ENCODE measurements at places on chromosomes 3 and 15.

DNA sequence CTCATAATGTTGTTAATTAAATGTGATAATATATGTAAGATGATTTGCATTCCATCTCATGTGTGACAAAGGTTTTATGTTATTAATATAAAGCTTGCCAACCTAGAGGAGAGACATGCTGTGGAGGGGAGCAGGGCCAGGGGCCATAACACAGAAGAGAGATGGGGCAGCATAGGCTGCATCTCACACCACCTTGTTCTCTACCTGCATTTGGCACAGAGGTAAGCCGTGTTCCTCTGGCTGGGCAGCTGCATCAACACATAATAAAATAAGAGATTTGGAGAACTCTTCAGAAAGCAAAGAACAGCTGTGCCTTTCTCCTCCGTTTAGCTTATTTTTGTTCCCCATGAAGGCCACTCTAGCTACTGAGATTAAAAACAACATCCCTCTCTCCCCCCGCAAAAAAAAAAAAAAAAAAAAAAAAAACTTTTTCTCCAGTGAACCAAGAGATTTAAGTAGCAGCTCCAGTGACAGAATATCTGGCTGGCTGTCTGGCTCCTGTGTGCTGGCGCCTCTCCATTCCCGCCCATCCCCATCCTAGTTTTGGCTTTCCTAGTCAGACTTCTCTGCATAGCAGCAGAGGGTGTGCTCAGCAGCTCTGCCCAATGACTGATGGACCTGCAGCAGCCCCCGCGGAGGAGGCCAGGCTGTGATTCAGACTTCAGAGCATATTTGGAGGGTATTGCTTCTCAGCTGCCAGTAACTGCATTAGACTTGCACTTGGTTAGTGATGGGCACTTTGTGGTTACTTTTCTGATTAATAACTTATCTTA lies 52.2 kb upstream of the STXBP5L start:
- no peak for DNase-seq

- no peak for DNase-seq
Measured at GRCh38 chr3:32897981-32898623, 53.3 kb upstream of the CCR4 start.

- no peak for DNase-seq
Measured at GRCh38 chr3:158463556-158463955, 107.4 kb upstream of the MLF1 start.

DNA sequence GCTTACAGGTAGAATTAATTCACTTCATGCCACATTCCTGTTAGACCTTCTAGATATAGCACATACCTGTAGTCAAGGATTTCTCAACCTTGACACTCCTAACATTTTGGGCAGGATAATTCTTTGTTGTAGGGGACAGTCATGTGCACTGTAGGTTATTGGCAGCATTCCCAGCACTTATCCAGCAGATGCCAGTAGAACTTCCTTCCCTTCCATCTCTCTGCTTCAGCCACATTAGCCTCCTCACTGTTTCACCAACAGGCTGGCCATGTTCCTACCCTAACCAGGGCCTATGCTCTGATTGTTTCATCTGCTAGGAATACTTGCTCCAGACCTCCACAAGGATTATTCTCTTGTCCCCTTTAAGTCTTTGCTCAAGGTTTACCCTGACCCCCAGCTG lies 68.0 kb upstream of the STAC start:
- no peak for DNase-seq

GRCh38 chr3:94069194-94069813 lies 6.4 kb downstream of the NSUN3 start:
- no peak for DNase-seq

- no peak for DNase-seq
Measured at GRCh38 chr3:105821433-105821832, 47.4 kb downstream of the CBLB start.

GRCh38 chr15:72492733-72493132 lies 18.6 kb downstream of the ARIH1 start:
- no peak for DNase-seq

DNA sequence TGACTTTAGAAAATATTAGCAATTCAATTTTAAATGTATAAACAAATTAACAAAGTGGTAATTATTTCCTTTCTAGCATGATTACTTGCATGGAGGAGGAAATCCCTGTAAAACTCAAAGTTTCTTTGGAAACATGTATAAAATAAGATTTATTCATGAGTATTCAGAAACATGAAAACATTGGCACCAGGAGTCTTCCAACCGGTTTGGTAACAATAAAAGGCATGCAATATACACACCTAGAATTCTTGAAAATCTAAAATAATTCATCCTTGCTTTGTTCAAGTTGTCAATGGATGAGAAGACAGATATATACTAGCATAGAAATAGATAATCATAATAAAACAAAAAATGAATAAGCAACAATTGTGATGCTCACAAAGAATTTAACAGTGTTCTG lies 76.4 kb downstream of the ZPLD1 start:
- no peak for DNase-seq

GRCh38 chr15:101803209-101803608 lies at the start of gene OR4F6:
TSS of gene OR4F6 (plus strand) at chr15:101803509. CDS start at chr15:101805720, 2,211 bp downstream.
- no peak for DNase-seq

DNA sequence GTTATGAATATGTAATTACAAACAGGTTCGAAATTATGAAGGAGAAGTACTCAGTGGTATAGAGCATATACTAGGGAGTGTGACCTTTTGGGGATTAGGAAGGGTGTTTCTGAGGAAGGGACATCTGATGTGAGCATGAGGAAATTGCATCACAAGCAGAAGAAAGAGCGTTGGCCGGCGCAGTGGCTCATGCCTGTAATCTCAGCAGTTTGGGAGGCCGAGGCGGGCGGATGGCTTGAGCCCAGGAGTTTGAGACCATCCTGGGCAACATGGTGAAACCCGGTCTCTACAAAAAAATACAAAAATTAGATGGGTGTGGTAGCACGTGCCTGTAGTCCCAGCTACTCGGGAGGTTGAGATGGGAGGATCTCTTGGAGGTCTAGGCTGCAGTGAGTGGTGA lies 6.9 kb downstream of the CMTM7 start:
- no peak for DNase-seq

DNA sequence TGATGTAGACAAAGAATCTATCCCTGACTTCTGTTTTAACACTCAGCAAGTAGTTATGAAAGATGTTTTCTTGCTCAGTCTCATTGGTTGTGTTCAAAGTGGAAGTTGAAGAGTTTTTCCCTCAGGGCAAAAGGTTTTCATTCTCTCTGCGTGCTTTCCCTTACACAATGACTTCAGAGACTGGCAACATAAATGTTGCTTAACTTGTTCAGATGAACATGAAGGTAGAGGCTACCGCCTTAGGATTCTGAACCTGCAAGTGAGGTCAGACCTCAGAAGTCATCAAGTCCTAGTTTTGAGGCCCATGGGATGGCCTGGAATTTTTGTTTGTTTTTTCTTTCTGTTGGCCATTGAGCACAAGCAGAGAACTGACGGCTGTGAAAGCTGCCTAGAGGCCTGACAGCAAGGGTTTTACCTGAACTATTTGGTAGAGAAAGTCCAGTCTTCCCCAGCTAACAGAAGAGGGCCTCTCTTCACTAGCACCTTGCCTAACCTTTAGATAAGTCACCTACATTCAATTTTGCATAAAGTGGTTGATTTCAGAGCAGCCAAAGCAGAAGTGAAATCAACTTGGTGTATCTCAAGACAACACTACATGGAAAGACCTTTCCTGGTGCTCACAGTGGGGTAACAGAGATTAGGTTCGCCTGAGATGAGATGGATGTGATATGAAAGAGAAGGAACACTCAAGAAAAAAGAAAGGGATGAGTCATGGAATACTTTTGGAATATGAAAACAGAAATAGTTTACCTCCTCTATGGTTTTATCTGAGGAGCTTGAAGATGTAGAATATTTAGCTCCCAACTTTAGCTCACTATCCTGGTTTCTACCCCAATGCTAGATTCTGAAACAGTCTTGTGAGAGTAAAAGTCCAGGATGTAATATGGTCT lies 53.6 kb upstream of the AP4E1 start:
- DNase-seq, result no peak

DNA sequence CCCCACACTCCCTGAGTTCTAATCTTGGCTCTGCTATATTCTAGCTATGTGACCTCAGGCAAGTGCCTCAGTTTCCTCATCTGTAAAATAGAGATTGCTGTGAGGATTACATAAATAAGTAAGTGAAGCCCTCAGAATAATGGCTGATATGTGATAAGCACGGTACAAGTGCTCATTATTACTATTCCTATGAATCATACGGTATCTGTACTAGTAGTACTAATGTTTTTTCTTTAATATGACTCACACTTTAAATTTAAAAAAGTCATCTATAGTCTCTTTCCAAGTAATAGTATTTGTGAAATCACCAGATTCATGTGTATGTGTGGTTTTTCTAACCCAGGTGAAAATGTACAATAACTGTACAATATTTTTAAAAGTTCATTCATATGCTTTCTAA lies 58.7 kb downstream of the CLDN11 start:
- DNase-seq, result no peak

GRCh38 chr15:51702710-51703109 lies 21.4 kb downstream of the SCG3 start:
- DNase-seq, result no peak

DNA sequence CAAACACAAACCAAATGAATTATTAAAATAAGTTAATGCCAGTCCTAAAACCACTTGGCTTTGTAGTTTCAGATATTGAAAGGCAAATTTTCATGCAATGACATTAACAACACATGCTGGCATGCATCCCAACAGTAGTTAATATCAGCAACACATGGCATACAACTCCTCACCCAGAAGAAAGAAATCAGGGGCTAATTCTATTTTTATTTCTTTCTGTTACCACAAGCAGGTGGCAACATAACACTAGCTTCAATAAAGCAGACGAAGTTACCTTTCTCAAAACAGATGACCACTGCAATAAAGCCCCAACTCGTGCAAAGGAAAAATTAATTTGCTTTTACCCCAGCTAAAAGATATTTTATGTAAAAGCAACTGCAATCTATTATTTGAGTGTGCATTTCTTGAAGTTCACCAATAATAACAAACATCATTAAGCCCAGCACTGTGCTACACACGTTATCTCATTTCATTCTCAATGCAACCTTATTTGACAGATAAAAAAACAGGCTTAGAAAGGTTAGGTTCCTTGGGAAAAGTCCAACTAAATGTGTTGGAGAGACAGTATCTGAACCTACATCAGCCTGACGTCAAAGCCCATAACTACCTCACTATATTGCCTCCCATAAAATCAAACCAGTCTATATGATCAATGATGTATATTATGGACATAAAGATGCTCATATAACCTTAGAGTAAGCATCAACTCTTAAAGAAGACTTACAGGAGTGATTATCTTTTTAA lies 2.8 kb downstream of the TOP2B start:
- no peak for DNase-seq

- DNase-seq, result no peak
Measured at GRCh38 chr3:75180235-75180944, 483.7 kb upstream of the FRG2C start.

DNA sequence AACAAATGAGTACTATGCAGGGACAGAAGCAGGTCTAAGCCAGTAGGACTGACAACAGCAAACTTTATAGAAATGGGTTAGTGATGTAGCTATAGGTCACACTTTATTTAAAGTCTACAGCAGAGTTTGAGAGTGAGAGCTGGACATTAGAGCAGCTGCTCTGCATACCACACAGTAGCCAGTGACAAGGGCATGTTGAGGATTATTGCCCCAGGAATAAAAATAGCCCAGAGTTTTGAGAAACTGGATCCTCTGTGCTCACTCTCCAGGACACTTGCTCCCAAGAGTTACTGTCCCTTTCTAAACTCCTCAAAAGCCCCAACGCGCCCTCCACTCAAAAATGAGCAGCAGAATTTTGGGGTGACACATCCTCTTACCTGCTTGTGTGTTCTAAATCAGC lies 21.1 kb downstream of the LRTM1 start:
- no peak for DNase-seq

- no peak for DNase-seq
Measured at GRCh38 chr15:93985176-93985575, 246.2 kb upstream of the MCTP2 start.

Data from vagina (tissue), 2 donors.